ENCODE measurements at places on chromosomes 13 and 19. TPM values are rescaled to one million over a fixed set of nuclear protein-coding genes. Genes with fewer than 3 reads are reported as not detected.

LILRB5 gene
- 4.2 TPM for total RNA-seq

CBY2 gene
- total RNA-seq: not detected

ELAVL3 gene
- not detected for total RNA-seq

PRR20A gene
- total RNA-seq: not detected

MCEMP1 gene
- total RNA-seq: not detected

HSH2D gene
- not detected for total RNA-seq

LHB gene
- 1.8 TPM for total RNA-seq

ZSCAN18 gene
- total RNA-seq: 64.3 TPM

LIN7B gene
- 54.0 TPM for total RNA-seq

LILRA2 gene
- total RNA-seq: not detected

ZNF460 gene
- total RNA-seq: 60.2 TPM

KLK6 gene
- 3.3 TPM for total RNA-seq

BEST2 gene
- 70.7 TPM for total RNA-seq

PCP2 gene
- total RNA-seq: 6.5 TPM

DOHH gene
- 22.8 TPM for total RNA-seq

ADAT3 gene
- 25.6 TPM for total RNA-seq

LENG9 gene
- total RNA-seq: 6.8 TPM

PPAN gene
- total RNA-seq: 61.3 TPM

Measured in lower leg skin (tissue), 4 donors.